ENCODE measurements at places on chromosomes 4 and X.
A peak's percentile ranks its signal among the peaks of the same experiment; 100 is the strongest.

DNA sequence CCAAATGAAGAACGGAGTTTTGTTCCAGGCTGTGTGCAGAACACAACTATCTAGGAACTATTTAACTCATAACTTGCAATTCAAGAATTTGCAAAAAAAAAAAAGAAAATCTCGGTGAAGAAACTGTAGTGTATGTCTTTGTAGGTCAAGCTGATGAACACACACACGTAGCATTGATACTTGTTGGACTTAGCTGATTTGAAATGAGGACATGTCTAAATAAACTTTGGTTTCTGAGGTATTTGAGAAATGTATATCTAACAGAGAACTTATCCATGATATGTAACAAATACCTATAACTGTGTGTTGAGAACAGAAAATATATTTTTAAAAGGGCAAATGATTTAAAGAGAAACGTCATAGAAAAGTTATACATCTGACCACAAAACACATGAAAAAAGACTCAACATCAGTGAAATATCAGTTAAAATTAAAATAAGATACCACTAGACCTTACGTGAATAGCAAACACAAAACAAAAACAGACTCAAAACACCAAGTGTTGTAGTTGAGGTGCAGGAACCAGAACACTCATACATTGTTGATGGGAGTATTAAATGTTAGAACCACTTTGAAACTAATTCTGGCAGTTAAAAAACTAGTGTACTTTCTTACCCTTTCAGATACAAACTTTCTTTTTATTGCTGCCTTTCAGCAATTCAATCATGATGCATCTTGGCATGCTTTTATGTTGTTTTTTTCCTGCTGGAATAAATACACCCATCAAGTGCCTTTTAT is 1535.8 kb upstream of the PCDH10 start:
- DNase-seq = no peak

- DNase-seq = no peak
Measured at GRCh38 chr4:107853444-107854355, 29.0 kb downstream of the SGMS2 start.

DNA sequence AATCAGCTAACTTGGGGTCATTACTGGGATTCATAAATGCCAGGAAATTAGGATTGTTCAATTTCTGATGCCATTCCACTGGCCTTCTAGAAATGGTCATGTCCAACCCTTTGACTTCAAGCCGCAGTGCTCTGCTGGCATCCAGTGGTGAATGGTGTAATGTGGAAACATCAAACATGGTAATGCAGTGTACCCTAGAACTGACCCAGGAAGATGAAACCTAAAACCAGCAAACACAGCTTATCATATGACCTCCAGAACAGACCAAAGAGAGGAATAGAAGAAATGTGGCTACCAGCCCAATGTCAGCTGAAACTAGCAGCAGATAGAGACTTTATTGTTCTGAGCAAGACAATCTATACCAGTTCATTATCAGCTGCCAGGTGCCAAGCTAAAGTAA is 13.8 kb downstream of the CXCL13 start:
- no peak for DNase-seq

DNA sequence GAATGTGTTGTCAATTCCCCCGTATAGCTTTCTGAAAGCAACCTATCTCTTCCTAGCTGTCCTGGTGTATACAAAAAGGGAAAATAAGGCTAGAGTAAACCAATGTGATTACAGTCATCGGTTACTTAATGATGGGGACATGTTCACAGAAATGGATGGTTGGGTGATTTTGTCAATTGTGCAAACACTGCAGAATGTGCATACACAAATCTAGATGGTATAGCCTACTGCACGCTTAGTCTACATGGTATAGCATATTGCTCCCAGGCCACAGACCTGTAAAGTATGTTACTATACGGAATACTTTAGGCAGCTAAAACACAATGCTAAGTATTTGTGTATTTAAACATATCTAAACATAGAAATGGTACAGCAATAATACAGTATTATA is 5.1 kb downstream of the DTHD1 start:
- no peak for DNase-seq

- peak; percentile 77 for DNase-seq
Measured at GRCh38 chrX:119791437-119792231, at the start of gene RPL39. TSS of gene RPL39 (minus strand) at chrX:119791630. CDS start at chrX:119791576, 54 bp downstream.

- DNase-seq = no peak
Measured at GRCh38 chr4:9895333-9895705, 113.9 kb downstream of the DRD5 start.

DNA sequence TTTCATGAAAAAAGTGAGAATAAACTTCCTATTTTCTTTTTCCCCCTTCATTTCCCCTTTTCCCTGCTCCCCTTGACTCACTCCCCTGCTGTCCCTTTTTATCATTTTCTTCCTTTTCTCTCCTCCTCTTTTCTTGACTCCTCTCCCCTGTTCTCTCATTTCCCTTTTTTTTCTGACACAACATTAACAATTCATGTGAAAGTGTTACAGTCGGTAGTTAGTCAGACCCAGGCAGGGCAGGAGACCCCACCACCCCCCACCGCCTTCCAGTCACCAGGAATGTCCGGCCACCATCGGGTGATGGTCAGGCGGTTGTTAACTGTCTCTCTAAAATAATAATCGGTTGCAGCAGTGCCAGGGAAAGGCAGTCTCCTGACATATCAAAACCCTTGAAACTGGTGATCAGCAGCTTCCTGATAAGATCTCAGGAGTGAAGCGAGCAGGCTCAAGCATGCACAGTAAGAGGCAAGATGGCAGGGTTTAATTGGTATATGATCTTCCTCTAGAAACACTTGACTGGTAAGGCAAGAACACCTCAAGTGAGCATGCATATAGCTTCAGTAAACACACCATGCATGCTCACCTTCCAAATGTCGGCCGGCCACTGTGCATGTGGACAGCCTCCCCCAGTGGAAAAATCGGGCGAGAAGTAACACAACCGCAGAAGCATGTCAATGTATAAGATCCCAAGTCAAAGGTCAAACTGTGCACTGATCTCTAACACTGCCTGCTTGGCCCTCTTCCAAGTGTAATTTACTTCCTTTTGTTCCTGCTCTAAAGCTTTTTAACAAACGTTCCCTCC is 191.4 kb downstream of the NDST4 start:
- no peak for DNase-seq

GRCh38 chrX:125762954-125763353 is 403.1 kb downstream of the DCAF12L2 start:
- DNase-seq = no peak

- DNase-seq = no peak
Measured at GRCh38 chrX:124341396-124342132, 4.8 kb upstream of the SH2D1A start.

- no peak for DNase-seq
Measured at GRCh38 chrX:91414713-91415112, 19.9 kb upstream of the PABPC5 start.

GRCh38 chrX:150012647-150013381 is 74.5 kb upstream of the EOLA2 start:
- DNase-seq = no peak

- no peak for DNase-seq
Measured at GRCh38 chrX:39653691-39654090, 444.1 kb downstream of the BCOR start.

- no peak for DNase-seq
Measured at GRCh38 chrX:115023811-115024210, 6.4 kb upstream of the IL13RA2 start.

DNA sequence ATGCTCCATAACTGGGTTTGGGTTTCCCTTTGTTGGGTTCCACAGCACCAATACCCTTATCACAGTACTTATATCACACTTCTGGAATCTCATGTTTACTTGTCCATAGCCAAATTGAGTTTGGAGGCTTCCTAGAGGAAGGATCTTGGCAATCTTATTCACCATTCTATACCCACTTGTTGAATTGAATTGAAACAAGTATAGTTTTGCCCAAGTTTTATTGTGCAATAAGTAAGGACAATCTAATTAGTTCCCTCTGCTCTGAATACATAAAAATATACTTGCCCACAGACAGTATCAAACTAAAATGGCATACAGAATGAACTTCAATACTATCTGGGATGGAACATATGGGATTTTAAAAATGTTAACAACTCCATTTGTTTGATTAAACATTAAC is 40.3 kb downstream of the SEC31A start:
- no peak for DNase-seq

DNA sequence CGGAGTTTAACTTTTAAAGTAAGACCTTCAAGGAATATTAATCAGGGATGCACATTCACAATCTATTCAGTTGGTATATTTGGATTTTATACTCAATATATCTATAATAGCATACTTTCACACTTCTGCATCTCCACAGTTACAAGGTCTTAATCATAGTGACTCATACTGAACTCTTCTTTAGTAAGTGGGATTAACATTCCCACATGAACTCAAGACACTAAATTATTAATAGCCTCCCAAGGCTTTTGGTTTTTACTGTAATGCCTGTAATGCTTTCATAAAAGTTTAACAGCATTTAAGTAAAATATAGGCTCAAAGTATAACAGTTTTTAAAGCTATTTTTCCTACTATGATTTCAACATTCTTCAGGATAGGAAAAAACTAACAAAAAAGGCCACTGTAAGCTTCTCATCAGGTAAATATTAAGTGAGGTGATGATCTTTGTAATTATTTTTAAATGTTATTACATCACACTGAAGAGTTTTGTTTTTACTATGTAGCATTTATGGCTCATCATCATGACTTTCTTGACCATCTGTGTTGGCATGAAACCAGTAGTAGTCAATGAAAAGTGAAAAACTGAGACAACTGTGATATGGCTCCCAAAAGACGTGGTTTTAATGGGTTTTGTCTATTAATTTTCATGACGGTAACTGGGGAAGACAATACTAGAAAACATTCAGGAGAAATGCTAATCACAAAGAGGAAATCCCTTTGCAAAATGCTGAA is 91.5 kb upstream of the GALNT7 start:
- no peak for DNase-seq

GRCh38 chrX:153366119-153366518 is 32.2 kb downstream of the ZNF275 start:
- no peak for DNase-seq

- no peak for DNase-seq
Measured at GRCh38 chr4:82293304-82293703, 80.5 kb downstream of the HNRNPD start.

DNA sequence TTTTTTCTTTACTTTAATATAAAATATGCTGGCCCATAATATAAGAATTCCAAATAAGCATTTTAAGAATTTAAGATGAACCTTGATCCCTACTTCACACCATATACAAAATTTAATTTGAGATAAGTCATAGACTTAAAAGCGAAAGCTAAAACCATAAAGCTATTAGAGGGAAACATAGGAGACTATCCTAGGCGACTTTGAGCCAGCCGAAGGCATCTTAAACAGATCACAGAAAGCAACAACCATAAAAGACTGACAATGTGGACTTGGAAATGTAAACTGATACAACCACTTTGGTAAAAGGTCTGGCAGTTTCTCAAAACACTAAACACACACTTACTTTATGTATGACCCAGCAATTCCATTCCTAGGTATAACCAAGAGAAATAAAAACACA is 125.0 kb downstream of the EFHC2 start:
- no peak for DNase-seq

- DNase-seq = no peak
Measured at GRCh38 chr4:128384091-128384520, 96.5 kb upstream of the PGRMC2 start.

GRCh38 chrX:45972636-45973035 is 572.6 kb downstream of the ZNF674 start:
- DNase-seq = no peak

- DNase-seq = no peak
Measured at GRCh38 chrX:134907302-134907701, 83.5 kb upstream of the SMIM10 start.

- no peak for DNase-seq
Measured at GRCh38 chrX:134115270-134115669, 121.7 kb upstream of the CCDC160 start.

DNA sequence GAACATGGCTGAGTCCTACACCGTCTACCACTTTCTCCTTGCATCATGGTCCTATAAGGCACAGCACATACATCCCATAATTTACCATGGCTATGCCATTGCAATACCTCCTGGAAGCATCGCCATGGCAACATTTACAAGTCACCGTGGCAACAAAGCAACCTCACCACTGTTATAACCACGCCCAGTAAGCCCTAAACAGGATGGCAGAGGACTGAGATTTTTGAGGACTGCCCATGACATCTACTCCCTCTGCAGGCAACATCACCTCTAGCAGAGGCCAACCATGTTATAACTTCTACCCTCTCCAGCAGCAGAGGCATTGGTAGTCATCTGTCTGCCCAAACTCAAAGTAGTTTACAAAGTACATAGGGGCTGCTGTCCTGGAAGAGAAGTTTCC is 29.7 kb downstream of the BCOR start:
- no peak for DNase-seq

GRCh38 chrX:19893727-19894126 is 6.3 kb upstream of the SH3KBP1 start:
- no peak for DNase-seq

GRCh38 chrX:47168495-47169073 is 23.6 kb downstream of the RBM10 start:
- DNase-seq = no peak

GRCh38 chrX:132822634-132823012 is 135.8 kb downstream of the HS6ST2 start:
- no peak for DNase-seq

- peak; percentile 61 for DNase-seq
Measured at GRCh38 chrX:7925867-7926472, 1.2 kb downstream of the PNPLA4 start.

DNA sequence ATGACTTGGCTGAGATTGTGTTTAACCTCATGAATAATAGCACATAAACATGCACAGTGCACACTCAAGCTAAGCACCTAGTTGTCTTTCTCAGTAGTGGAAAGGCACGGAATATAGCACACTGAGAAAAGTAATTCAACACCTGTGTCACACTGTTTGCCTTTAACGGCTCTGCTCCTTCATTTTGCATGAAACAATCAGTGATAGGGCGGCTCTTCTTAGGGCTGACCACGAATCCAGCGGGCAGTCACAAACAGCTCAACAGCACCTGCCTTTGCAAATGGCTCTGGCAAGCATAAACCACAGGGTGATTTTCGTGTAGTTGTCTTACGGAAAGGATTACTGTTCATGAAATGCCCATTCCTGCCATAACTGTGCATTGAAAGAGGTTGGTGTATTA is 954.0 kb upstream of the TENM3 start:
- no peak for DNase-seq

DNA sequence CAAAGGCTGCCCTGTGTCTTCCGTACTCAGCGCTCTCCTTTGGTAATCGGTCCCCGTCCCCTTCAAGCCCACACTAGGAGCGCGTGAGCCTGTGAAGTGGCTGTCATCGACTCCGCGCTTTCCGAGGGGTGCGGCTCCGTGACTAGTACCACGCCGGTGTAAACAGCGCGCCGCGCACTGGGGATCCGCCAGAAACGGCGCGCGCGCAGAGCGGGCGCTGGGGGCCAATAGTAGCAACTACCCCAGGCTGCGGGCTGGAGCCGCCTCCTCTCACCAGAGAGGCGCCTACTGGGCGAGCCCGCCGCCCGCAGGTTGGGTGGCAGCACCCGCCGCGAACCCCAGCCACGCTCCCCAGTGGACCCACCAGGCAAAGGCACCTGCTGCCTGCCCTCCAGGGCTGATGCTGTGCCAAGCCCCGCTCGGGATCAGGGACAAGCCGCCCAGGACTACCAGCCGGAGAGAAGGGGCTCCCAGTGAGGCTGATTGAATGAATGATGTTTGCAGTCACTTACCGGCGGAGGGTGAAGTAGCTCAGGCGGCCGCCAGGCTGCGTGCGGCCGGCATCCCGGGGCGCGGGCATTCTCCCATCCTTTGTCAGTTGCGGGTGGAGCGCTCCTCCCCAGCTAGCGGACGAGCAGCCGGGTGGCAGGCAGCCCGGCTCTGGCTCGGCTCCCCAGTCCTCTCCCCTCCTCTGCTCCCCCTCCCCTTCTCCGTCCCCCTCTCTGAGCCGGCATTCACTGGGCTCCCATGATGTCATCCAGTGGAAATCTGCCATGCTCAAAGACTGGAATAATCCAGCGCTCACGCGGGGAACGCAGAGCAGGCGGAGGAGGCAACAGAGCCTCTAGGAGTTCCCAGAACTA is 370.3 kb upstream of the SMIM31 start:
- no peak for DNase-seq

All from activated CD8-positive, alpha-beta memory T cell treated with anti-CD3 and anti-CD28 coated beads, Interleukin-2, amount 50 U/mL, for 4 hours (primary cell).